Effector CD8-positive, alpha-beta T cell (primary cell): ENCODE measurements at places on chromosomes 5 and 9.
A peak's percentile ranks its signal among the peaks of the same experiment; 100 is the strongest.

GRCh38 chr9:120571443-120572257 is 8.3 kb downstream of the CDK5RAP2 start:
- no peak for DNase-seq

GRCh38 chr5:10438301-10438700 is 3.4 kb upstream of the ROPN1L start:
- no peak for DNase-seq

GRCh38 chr9:39587844-39588499 is 232.5 kb downstream of the SPATA31A1 start:
- no peak for DNase-seq

- no peak for DNase-seq
These were observed 226.9 kb downstream of the FER start for GRCh38 chr5:108974594-108974993.

GRCh38 chr5:134543820-134544614 is 18.5 kb downstream of the JADE2 start:
- no peak for DNase-seq

DNA sequence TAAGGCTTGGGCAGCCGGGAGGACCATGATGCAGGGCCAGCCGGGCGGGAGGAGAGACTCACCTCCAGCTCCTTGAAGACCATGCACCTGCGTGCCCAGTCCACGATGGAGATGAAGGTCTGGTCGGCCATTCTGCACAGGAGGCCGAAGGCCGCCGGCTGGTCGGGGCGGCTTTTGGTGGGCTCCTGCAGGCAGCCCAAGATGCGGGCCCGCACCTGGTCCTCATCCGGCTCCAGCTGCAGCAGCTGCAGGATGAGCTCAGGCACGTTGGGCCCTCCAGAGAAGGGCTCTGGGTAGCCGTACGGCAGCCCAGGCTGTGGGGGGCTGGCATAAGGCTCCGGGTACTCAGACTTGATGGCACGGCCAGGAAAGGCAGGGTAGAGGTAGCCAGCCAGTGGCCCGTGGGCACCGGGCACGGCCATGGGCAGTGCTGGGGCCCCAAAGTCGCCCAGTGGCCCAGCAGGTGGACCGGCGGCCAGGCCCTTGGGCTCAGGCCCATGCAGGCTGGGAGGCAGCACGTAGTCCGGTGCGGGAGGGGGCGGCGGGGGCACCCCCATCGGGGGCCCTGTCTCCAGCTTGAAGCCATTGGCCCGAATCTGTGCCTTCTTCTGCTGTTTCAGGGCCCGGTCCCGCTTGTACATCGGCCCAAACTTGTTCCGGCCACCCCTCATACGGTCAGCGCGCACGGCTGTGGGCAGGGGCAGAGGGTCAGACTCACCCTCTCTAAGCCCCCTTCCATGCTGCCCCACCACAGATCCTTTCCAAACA is 7.0 kb downstream of the NR5A1 start:
- DNase-seq, result no peak

GRCh38 chr9:103483471-103484096 is 488.5 kb downstream of the CYLC2 start:
- no peak for DNase-seq

DNA sequence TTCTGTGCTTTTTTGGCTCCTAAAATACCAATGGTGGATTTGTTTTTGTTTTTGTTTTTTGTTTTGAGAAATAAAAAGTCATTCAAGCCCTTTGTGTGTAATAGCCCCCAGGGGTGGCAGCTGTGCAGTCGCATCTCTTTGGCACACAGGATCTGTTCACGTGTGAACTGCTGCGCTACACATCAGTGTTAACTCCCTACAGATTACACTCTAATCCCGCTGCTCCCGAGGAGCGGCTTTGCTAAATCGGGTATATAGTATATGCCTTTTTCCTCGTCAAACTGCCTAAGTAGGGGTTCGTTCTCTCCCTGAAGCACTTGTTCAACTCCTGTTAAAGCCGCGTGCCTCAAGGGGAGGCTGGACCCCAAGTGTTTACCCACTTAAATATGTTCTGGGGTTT is 22.3 kb downstream of the ZBTB34 start:
- no peak for DNase-seq

- DNase-seq, result no peak
These were observed 144.6 kb upstream of the OTULINL start for GRCh38 chr5:14436801-14437542.

DNA sequence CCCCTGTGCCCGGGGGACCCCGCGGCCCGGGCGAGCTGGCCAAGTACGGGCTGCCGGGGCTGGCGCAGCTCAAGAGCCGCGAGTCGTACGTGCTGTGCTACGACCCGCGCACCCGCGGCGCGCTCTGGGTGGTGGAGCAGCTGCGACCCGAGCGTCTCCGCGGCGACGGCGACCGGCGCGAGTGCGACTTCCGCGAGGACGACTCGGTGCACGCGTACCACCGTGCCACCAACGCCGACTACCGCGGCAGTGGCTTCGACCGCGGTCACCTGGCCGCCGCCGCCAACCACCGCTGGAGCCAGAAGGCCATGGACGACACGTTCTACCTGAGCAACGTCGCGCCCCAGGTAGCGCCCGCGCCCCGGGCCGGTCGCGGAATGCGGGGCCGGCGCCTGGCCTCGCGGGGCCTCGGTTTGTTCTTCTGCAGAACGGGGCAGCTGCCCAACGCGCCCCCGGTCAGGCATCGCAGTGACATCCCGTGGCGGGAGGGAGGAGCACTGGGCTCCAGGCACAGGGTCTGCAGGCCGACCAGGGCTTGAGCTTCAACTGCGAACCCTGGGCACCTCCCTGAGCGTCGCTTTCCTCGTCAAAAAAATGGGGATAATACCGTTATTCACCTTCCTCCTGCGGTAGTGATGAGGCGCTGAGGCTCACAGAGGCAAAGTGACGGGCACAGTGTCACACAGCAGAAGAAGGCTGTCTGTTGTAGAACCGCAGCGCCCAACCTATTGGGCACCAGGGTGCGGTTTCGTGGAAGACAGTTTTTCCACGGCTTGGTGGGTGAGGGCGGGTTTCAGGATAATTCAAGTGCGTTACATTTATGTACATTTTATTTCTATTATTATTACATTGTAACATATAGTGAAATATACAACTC is 777 bp downstream of the ENDOG start:
- no peak for DNase-seq

DNA sequence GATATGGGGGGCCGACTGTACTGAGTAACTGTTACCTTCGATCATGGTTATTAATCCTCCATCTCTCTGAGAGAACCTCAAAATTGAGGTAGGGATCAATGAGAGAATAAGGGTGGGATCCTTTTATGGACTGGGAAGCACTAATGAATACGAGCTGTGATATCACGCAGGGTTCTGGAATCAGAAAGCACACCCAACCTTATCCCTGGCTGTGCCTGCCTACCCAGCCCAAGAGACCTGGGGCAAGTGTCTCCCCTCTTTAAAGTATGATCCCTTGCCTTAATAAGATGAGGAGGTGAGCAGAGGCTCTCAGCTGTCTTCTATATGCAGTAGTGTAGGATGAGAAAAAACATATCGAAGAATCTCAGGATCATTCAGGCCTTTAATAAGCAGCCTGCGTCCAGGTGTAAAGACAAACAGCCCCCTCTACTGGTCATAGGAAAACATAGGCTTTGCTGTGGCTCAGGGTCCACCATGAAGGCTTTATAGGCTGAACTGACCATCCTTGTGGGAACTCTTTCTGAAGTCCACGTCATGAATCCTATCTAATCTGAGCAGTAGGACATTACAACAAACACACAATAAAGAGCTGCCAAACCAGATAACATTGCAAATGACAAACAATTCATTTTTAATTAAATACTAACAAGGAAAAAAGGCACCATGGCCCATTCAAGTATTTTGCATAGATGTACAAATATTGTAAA is 16.8 kb downstream of the NIPAL4 start:
- no peak for DNase-seq

DNA sequence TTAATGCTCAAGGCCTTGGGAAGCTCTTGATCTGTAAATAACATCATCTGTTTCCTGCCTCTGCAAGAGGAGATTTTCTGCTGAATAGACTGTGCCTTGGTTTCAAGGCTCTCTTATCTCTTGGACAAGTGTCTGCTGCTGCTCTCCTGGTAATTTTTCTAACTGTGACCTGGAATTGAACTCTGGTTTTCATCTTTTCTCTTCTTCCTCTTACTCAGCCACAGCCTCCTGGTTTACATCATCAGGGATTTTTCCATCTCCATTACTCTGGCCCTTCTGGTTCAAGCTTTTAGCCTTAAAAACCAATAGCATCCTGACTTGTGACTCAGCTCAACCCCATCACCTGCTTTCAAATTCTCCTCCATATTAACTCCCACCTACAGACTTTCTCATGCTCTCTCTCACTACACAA is 49.6 kb upstream of the ITGA1 start:
- DNase-seq, result no peak

DNA sequence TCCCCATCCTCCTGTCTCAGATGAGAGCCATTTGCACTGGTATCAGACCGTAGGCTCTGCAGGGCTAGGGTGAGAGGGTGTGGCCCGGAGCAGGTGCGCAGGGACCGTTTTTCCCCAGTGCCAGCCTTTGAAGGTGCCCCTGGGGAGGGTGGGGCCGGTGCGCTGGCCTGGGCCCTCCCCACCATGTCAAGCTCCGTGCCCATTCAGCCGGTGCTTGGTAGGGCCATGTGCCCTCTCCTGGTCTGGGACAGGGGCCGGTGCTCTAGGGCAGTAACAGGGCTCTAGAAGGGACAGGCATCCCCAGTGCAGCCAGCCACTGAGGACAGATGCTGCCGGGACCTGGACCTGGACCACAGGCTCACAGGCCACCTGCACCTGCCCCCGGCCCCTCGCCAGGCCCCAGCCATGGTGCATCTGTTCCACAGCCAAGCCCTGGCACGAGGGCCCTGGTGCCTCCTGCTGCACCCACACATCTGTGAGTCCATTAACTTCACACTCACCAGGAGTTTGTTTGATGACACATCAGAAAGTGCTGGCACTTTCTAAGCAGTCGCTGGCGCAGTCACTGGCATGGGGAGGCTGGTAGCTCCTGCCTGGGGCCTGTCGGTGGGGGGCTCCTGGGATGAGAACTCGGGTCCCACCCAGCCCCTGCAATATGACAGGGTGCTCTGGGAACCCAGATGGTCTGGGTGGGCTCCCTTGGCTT is 5.0 kb upstream of the QRFP start:
- DNase-seq, result no peak

- no peak for DNase-seq
These were observed 117.2 kb upstream of the LIFR start for GRCh38 chr5:38673671-38674071.

DNA sequence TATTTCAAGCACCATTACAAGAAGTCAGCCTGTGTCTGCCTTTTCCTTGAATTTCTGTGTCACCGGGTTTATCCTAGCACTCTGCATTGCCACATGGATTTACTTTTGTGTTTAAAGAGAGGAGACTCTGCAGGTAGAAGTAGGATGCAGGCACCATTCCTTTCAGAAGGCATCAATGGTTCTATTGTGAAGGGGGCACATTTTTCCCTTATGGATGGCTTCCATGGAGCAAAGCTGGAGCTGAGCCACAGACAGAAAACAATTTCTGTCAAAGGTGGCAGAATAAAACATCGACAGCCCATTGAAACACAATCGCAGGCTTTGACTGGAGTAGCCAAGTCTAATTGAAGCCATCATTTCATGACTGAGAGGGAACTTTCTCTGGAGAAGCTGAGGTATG is 288.0 kb upstream of the ANKH start:
- DNase-seq, result no peak

DNA sequence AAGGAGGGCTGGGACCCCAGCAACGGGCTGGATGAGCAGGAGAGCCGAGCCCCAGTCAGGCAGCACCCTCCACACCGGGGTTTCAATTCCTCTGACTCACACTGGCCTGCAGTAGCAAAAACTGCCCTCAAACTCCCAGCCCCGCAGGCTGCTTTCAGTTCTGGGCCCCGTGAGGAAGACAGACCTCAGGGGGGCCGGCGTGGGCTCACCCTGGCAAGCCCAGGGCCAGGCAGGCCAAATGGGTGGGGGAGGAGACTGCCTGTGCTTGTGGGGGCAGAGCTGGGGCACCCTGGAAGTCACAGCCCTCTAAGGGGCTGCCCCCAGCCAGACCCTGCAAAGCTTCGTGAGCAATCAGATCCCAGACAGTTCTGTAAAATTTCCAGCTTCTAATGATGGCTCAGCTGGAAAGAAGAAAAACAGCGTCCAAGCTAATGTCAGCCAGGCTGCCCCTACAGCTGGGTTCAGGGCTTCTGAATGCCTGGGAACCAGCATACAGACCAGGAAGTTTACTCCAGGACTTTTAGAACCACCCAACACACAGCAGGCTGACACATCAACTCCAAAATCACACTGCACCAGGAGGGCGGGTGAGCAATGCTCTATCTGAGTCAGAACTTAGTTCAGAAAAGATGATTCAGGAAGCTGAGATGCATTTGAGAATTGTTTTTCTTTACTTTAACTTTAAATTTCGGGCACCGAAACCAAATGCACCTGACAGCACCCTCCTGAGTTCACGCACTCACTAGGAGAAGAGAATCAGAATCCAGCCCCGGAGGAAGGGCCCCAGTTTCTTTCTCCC is 34.7 kb downstream of the LPCAT1 start:
- DNase-seq, result no peak

GRCh38 chr9:109475526-109475925 is 22.6 kb downstream of the PTPN3 start:
- DNase-seq, result no peak

GRCh38 chr9:87644659-87645058 is 81.3 kb upstream of the CTSL start:
- no peak for DNase-seq

- no peak for DNase-seq
These were observed 3.6 kb upstream of the PCDHA2 start for GRCh38 chr5:140791089-140791488.

GRCh38 chr5:167767795-167768194 is 523.6 kb upstream of the WWC1 start:
- no peak for DNase-seq

- DNase-seq, result peak; percentile 75
These were observed 3.8 kb downstream of the IER5L start for GRCh38 chr9:129174102-129174723.

DNA sequence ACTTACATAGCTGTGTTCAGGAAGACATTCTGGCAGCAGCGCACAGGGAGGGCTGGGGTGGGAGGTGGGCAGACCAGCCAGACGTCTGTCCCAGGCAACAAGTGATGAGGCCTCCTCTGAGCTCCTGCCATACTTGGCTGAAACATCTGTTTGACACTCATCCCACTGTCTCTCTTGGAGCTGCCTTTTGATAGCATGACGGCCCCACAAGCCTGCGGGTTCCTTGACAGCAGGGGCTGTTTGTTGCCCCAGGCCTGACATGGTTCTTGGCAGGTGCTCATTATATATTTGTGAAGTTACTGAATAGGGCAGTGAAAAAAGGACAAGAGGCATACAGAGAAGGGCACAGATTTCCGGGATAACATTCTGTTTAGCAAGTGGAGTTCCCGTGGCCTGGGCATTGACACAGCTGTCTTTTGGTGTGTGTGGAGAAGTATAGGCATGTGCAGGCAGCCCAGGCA is 22.2 kb upstream of the B4GALT1 start:
- no peak for DNase-seq

DNA sequence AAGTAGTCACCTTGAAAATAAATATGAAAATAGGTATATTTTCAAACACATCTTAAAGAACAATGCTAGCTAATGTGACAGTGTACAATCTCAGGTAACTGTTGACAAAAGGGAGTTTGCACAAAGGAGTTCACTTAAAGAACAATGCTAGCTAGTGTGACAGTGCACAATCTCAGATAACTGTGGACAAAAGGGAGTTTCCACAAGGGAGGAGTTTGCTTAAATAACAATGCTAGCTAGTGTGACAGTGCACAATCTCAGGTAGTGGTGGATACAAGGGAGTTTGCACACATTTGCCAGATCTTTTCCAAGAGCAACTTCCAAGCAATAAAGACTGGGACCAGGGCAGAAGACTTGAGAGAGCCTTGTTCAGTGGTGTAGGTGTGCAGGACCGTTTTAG is 442.9 kb upstream of the FTMT start:
- DNase-seq, result no peak
